Progenitor cell of endocrine pancreas (in vitro differentiated cells): ENCODE measurements at places on chromosomes 2 and 18. TPM values are rescaled to one million over a fixed set of nuclear protein-coding genes. Genes with fewer than 3 reads are reported as not detected.

The SEC11C gene
- total RNA-seq, result 86.1 and 91.9 TPM in 2 replicates

The AQP12A gene
- total RNA-seq, result not detected in 2 replicates

- H3K4me1 ChIP-seq, result peaks cover 35% of the 10 kb centered on the region
- H3K27ac ChIP-seq, result no peak overlapping the region
- peaks cover 20% of the 10 kb centered on the region for H3K27me3 ChIP-seq
- no peak for DNase-seq
- H3K36me3 ChIP-seq, result no peaks in the 10 kb centered on the region
Measured at GRCh38 chr18:32373995-32374394, 96.7 kb downstream of the GAREM1 start.

The MSTN gene
- 0.38 TPM in 2 replicates for total RNA-seq

DNA sequence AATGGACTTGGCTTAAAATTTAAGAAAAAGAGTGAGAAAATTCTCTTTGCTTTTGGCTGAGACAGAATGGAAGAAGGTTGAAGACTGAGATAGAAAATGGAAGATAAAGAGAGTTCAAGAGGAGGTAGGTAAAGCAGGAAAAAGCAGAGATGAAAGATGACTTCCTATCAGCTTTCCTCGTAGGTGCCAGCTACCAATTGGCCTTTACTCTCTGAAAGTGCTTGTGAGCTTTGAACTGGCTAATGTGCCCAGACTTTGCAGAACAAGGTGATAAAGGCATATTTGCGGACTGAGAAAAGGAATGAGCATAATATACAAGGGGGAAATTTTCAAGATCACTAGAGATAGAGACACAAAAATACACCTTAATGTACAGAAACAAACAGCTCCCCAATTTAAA is 54.7 kb upstream of the UBE2E3 start:
- no peak for DNase-seq
- H3K36me3 ChIP-seq, result no peaks in the 10 kb centered on the region
- no peaks in the 10 kb centered on the region for H3K27me3 ChIP-seq
- no peak overlapping the region for H3K4me3 ChIP-seq
- peaks cover 5% of the 10 kb centered on the region for H3K4me1 ChIP-seq
